A172 (cell line): ENCODE measurements at places on chromosomes 7 and 10. TPM values are rescaled to one million over a fixed set of nuclear protein-coding genes. Genes with fewer than 3 reads are reported as not detected.

GRCh38 chr10:86709396-86710185, 41.3 kb downstream of the LDB3 start:
- no peak for DNase-seq

Gene SEC31B
- total RNA-seq: 1.4 TPM in 2 replicates

GRCh38 chr7:55590517-55591281, 18.4 kb upstream of the VOPP1 start:
- no peak for DNase-seq

- no peak for DNase-seq
These were observed 57.4 kb upstream of the SDK1 start for GRCh38 chr7:3243680-3244079.

DNA sequence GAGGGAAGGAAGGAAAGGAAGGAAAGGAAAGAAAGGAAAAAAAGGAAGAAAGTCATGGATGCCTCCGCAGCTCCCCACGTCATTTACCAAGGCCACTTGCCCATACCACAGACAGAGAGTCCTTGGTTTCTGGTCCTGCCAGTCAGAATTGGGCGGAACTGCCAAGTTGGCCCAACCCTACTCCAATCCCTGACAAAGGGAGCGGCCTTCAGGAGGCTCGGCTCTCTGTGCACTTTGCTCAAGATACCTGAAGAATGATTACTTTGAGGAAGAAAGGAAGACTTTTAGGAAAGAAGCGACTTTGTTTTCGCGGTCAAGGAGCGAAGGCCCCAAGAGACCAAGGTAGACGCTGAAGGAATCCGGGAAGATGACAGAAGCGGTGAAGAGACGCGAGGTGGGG, 49.1 kb upstream of the FXYD4 start:
- DNase-seq: no peak

DNA sequence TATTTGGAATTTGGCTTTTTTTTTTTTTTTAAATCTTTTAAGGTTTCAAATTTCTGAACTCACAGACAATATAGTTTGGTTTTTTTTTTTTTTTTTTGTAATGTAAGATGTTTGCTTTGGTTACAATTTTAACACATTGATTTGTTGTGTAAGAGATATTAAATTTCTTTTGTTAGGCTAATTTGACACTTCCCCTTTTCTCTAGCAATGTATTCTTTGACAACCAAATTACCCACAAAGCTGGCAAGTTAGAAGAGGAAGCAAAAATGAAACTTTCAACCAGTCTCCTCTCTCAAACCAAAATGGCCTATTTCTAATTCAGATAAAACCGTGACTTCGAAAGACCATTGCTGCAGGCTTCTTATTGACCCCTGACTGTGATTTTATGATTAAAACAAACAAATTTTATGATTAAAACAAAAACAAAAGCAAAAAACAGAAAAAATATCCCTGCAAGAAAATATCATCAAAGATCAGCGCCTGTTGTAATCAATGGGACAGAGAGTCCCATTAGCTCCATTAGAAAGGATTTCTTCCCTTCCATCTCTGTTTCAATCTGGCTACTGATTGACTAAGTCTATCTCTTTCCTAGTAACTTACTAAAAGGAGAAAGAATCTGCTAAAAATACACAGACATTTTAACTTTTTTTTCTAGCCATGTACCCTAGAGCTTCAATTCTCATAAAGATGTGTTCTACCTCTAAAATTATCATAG, 489.2 kb downstream of the MDFIC start:
- no peak for DNase-seq

DNA sequence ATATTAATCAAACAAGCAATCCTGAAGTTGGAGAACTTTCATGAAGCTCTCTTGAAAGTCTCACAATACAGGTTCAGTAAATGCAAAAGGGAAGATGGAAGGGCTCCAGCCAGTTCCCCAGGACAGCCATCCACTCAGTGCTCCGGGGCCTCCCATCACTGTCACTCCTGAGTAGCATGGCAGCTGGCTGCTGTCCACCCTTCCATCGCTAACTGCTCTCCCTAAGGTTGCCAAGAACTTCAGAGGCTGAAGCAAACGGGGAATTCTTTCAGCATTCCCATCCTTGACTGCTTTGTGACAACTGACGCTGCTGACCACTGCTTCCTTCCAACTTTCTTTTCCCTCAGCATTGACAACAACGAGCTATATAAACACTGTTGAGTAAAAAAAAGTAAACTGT, 69.1 kb downstream of the VPS41 start:
- DNase-seq: no peak

DNA sequence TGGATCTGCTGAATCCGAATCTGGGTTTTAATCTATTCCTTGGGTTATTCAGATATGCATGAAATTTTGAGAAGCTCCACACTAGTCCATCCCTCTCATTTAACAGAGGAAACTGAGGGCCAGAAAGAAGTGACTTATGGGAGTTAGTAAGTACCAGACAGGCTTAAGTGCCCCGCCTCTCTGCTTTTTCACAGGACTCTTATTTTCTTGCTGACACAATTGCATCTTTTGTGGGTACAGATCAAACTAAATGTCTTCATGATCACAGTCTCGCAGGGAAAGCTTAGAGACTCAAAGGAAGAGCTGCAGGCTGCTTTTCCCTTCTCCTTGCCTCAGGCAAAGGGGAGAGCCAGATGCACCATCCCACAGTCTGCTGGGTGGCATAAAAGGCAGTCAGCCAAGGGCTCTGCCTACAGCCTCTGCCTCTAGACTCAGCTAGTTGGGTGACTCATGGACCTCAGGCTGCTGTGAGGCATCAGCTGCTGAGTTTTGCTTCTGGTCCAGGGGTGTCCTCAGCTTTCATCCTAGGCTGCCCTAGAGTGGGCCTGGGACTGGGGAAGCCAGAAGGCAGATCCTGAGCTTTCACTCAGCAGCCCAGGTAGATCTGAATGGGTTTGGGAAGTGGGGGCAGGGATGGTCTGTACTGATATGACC, 11.6 kb downstream of the GOLGA7B start:
- peak; percentile 97 for DNase-seq
